ENCODE measurements at places on chromosomes 12 and 14.
A peak's percentile ranks its signal among the peaks of the same experiment; 100 is the strongest.

- peak; percentile 43 for DNase-seq
Observed at GRCh38 chr14:77375973-77376770, 722 bp downstream of the TMED8 start.

GRCh38 chr12:93370947-93371346 is 6.8 kb upstream of the NUDT4 start:
- no peak for DNase-seq

GRCh38 chr12:64072916-64073575 is 149.1 kb downstream of the KICS2 start:
- no peak for DNase-seq

DNA sequence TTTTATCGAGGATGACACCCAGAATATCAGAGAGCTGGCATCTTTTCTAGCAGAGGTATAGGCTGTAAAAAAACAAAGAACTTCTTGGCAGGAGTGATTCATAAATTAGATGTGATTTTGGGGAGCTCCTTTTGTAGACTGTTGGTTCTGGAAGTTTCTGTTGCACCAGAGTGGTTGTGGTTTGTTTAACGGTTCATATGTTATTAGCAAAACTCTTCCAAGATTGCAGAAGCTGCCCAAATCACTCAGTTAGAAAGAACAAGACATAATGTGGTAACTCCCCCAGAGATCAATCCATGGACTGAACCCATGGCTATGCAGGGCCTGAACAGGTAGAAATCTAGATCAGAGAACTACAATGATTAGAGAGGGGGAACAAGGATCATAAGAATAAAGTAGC is 6.7 kb upstream of the RNASE10 start:
- no peak for DNase-seq

DNA sequence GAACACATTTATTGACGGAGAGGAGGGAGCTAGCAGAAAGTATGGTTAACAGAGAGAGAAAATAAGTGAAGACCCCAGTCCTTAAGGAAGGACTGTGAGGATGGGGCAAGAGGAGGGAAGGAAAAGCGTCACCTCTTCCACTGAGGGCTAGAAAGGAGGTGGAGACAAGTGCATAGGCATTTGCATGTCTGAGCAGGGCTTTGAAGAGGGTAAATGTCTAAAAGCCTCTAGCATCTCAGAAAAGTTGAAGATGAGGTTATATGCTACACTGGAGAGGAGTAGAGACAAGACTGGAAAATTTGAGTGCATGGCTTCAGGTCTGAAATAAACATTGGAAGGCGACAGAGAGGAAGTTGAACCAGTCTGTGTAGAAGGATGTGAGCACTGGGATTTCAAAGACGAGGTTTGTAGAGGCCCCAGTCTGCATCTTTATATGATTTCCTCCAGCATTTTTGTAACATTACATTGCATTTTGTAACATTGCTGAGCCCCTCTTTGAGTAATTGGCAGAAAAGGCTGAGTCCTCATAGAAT is 98.5 kb upstream of the IFNG-AS1 start:
- DNase-seq, result no peak

DNA sequence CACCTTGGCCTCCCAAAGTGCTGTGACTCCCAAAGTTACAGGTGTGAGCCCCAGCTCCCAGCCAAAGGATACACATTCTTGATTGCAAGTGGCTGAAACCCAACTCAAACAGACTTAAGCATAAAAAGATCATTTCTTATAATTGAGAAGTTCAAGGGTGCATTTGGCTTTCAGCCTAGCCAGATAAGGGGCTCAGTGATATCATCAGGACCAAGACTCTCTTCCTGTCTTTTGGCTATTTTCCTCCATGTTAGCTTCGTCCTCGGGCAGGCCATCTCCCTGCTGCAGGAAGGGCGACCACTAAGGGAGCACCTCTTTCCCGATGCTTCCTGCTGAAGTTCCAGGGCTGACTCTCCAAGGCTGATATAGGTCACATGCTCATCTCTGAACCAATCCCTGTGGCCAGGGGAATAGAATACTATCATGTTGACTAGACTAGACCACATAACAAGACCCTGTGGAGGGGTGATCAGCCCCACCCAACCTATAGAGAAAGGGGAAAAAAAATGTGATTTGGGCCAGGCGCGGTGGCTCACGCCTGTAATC is 9.8 kb upstream of the KRT8 start:
- no peak for DNase-seq

GRCh38 chr14:73745571-73746519 is 31.7 kb upstream of the PNMA1 start:
- DNase-seq, result no peak

GRCh38 chr14:31307618-31308017 is 100.0 kb upstream of the HECTD1 start:
- no peak for DNase-seq

- no peak for DNase-seq
Observed at GRCh38 chr14:66045572-66046021, 440.6 kb upstream of the CCDC196 start.

GRCh38 chr12:81617915-81618314 is 141.2 kb downstream of the PPFIA2 start:
- DNase-seq, result no peak
